ENCODE measurements at places on chromosomes 6 and 20.

DNA sequence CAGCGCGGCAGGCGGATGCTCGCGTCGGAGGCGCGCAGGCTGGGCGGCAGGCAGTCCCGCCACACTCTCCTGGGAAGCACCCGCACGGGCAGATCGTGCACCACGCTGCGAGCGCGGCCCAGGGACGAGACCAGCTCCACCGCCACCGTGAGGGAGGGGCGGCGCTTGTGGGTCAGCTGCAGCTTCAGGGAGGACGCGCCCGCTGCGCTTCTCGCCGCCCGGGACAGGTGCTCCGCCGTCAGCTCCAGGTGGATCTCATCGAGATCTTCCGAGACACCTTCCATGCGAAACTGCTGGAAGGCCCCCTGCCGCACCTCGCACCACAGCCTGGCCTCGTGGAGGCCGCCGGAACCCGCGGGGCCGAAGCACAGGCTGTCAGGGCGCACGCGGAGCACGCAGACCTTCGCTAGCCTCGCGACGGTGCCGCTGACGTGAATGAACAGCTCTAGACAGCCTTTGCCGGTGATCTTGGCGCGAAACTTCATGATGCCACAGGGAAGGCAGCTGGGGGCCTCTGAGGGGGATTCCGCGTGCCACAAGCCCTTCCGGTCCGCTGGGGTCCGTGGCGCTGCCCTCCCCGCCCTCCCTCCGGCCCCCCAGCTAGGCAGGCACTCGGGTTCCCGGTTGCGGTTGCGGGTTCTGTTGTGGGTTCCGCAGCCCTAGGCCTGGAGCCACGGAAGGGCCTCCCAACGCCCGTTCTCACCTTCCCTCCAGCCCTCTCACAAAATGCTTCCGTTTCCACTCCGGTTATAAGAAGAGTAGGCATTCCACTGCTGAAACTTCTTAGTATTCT is at the start of gene HUS1B:
HUS1B (minus strand) TSS at position 641 of the 793 bp plus-strand sequence; CDS start at position 485, 156 bp downstream.
- DNase-seq: no peak

DNA sequence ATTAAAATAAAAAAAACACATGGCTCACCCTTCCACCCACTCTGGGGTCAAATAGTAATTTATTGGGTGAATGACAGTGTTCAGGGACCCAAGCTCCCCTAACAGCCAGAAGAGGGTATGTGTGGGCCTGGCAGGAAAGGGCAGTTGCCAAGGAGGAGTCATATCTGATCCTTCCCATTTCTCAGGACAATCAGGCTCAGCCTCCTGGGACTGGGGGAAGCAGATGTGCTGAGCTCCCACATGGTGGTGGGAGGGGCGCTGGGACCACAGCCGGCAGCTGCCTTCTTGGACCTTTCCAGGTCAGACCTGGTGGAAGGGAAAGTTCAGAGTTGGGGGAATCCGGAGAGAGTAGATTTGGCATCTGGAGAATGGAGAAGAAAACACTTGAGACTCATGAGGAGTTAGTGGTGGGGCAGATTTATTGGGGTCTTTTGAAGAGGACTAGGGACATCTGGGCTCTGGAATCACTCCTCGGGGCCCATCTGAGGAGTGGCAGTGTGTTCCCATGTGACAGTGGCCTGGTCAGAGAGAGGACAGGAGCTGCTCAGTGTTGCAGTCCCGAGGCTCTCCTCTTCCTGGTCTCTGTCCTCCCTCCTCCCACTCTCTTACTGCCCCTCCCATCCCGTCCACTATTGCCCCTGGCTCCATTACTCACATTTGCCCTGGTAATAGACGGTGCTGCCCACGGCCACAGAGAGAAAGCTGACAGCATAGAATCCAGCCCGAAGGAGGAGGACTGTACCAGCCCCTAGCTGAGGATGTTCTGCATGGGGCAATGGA is 3.0 kb downstream of the LST1 start:
- no peak for DNase-seq

DNA sequence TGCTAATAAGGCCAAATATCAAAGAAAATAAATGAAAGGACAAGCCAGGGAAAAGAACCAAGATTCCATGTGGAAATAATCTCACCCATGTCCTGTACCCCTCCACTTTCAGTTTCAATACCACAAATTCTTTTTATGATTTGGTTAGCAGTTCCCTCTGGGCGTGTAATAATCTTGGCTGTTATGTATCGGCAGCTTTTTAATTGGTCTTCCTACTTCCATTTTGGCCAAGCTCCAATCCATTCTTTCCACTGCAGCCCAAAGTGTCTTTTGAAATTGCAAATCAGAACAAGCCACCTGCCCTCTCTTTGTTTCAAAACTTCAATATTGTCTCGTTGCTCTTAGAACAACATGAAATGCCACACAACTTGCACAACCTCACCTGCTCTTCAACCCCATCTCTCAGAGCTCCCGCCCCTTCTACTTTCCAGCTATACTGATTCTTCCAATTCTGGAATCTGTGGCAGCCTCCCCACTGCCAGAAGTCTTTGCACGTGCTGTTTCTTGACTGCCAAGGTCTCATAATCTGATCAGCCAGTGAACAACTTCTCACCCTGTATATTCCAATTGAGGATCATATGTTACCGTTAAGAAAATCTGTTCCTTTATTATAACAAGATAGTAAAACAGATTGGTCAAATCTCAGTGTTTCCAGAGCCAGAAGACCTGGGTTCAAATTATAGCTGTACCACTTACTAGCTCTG is 354.5 kb downstream of the CBLN4 start:
- no peak for DNase-seq

DNA sequence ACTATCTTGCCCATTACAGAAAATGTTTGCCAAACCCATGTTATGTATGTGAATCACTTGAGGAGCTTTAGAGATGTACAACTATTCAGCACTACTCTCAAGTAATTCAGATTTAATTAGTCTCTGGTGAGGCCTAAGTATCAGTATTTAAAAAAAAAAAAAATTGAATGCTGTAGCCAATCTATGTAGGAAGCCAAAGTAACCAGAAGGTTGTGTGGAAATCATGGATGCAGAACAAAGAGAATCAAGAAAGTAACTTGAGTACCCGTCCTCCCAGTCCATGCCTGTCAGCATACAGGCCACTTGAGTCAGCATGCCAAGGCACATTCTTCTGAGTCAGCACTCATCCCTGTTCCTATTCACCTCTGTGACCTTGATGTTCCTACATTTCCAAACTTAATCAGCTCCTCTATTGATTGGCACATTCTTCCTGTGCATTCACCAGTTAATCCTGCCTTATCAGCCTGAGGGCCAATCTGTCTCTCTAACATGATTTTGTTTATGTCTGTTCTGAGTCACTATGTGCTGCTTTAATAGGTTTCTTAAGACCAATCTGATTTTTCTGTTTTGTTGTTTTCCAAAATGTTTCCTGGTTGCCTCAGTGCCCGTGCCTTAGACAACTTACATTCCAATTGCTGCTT is 165.6 kb downstream of the KCNQ5 start:
- no peak for DNase-seq

DNA sequence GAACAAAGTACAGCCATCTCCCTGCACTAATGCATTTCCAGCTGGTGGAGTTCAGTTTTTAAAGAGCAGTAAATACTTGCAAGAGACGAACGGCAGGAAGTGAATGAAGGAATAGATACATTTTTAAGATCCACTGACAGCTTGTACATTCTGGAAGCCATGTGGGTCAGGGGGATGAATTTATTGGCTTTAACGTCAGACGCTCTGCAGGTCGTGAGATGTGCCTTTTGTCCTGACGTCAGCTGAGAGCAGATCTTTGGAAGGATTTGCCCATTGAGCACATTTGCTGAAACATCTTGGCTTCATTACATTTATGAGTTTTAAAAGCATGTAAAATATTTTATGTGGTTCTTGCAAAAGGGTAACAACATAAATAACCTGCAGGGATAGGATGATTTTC is 29.5 kb upstream of the SALL4 start:
- DNase-seq: no peak
